Iris pigment epithelial cell (primary cell): ENCODE measurements at places on chromosomes 4 and X.
A peak's percentile ranks its signal among the peaks of the same experiment; 100 is the strongest.

GRCh38 chrX:6729626-6730025, 194.7 kb upstream of the VCX3A start:
- no peak for DNase-seq

DNA sequence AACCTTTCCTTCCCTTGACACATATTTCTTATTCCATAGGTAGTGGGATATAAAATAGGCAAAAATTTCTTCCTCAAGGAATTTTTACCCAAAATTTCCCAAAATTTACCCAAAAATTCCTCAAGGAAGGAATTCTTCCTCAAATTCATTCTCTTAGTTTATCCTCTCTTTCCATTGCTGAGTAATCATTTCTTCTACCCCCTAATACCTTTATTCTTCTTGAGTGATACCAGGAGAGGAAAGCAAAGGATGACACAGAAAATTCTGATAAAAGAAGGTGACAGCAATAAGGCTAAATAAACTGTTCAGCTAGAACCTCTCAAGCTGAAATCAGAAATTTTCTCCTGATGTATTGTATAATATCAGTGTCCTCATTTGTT, 191.4 kb upstream of the MAB21L2 start:
- no peak for DNase-seq

DNA sequence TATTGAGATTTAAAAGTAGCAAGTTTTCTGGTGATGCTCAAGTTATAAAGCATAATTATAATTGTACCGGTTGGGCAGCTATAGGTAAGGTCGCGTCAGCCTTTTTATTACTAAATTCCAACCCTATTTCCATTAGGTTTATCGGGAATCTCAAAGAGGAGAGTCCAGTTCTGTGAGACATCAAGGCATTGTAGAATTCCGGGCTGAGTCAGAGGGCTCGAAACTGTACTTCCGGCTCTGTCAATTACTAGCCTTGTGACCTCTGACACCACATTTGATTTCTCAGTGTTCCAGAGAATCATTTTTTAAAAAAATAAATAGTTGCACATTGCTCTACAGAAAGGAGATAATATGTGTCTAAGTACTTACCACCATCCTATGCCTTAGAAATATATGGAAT, 4.3 kb downstream of the IL1RAPL1 start:
- no peak for DNase-seq

DNA sequence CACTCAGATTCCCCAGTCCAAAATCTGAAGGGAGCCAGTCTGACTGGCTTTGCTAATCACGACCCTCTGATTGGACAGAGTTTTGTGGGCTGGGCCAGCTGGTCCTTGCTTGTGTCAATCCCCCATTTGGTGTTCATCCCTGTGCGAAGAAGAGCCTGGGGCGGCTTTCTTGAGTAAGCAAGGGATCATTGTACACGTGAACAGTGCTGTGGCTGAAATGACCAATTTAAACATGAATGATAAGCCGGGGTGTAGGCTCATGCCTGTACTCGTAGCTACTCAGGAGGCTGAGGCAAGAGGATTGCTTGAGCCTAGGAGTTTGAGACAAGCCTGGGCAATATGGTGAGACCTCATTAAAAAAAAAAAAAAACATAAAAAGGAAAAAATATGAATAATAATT, 379.1 kb downstream of the RAPGEF2 start:
- DNase-seq = no peak

DNA sequence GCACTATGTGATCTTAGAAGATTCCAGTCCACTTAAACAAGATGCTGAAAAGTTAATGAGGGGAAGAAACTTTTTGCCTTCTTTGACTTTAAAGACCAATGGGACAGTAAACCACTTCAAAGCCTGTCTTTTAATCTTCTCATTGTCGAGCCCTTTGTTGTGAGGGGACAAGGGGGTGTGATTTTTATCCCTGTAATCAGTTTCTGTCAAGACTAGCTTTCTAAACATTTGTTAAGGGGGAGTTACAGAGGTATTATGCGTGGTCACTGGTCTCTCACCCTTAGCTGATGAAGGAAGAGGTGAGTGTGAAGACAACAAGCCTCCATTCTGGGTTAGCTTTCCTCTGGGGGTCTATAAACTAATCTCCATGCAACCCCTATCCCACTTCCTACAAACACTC, 409.3 kb downstream of the ARHGAP24 start:
- DNase-seq = no peak

DNA sequence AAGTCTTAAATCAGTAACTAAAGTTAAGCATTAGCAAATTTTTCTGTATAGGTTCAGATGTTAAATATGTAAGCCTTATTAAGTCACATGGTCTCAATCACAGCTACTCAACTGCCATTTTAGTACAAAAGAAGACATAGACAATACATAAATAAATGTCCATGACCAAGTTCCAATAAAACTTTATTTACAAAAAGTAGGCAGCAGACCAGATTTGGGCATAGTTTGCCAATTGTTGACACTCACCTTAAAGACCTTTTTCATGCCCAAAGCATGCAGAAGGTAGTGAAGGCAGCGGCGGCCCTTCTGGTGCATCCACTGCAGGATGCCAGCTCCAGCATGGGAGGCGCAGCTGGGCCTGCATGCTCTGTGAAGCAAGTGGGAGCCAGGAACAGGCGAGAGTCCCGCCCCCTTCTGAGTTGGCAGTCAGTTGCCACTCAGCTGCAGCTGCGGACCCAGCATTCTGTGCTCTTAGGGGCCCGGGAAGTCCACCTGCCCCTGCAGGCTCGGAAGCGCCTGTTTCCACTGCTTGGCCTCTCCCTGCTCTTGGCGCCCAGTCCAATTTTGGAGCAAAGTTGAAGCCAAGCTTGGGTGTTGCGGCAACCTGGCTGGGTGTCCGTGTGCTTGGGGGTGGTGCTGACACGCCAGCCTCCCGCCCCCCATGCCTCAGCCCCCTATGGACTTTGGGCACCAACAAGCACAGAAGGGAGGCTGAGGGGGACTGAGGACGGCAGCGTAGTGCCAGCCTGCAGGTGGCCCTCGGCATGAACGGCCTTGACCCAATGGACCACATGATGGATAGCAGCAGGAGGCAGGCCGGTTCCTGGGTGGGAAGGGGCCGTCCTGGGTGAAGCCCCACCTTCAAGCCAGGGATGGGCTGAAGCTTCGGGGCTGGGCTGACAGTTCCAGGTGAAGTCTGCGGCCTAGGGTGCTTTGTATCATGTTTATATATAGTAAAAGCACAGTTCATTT, 42.4 kb upstream of the PABPC4L start:
- DNase-seq = no peak

- DNase-seq = no peak
These were observed 681.5 kb upstream of the EPHA5 start for GRCh38 chr4:66351761-66352160.

DNA sequence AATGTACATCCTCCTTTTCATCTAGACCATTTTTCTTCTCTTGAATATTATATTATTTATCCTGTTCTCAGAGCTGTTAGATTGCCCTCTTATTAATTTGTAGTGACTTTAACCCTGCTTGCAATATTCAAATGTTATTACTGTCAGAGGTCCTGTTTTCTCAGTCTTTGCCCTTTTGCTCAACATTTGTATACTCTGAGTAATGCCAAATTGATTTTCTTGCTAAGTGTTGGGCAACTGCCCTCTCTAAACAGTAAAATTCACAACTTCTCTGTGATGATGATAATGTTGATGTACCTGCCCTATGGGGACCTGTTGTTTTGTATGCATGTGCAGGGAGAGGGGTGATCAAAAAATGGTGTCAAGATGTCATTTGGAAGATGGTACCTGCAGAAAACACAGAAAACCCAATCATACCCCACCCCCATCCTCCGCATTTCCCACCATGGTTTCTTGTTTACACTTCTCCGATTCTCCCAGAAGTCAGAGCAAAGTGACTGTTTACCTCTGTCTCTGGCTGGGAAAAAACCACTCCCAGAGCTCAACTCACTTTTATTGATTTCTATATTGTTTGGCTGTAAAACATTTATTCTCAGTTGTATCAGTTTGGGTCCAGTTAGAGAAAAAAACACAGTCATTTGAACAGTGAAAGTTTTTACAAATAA, 694.0 kb downstream of the IL1RAPL1 start:
- DNase-seq = no peak

- DNase-seq = no peak
These were observed 88.2 kb downstream of the DOCK11 start for GRCh38 chrX:118583781-118584180.

- no peak for DNase-seq
These were observed 8.8 kb upstream of the ENAM start for GRCh38 chr4:70619778-70620177.

- no peak for DNase-seq
These were observed 812.2 kb upstream of the TENM3 start for GRCh38 chr4:181431006-181431405.

GRCh38 chr4:27148211-27148895, 287.7 kb downstream of the STIM2 start:
- DNase-seq = no peak

DNA sequence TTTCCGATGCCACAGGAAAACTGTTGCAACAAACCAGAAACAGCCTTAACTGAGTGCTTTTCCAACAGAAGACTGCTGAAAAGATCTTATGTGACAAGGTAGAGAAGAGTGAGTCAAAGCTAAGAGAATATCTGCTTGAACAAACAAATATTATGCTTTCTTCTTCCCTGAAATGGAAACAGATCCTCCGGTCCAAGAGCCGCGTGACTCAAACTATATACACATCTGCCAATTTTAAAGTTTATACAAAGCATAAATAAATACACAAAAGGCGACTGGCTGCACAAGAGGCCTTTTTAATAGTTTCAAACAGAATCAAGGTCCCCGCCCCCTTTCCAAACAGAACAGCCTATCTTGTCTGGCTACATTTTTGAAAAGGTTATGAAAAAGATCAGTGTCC, 329.7 kb upstream of the F9 start:
- peak; percentile 36 for DNase-seq

DNA sequence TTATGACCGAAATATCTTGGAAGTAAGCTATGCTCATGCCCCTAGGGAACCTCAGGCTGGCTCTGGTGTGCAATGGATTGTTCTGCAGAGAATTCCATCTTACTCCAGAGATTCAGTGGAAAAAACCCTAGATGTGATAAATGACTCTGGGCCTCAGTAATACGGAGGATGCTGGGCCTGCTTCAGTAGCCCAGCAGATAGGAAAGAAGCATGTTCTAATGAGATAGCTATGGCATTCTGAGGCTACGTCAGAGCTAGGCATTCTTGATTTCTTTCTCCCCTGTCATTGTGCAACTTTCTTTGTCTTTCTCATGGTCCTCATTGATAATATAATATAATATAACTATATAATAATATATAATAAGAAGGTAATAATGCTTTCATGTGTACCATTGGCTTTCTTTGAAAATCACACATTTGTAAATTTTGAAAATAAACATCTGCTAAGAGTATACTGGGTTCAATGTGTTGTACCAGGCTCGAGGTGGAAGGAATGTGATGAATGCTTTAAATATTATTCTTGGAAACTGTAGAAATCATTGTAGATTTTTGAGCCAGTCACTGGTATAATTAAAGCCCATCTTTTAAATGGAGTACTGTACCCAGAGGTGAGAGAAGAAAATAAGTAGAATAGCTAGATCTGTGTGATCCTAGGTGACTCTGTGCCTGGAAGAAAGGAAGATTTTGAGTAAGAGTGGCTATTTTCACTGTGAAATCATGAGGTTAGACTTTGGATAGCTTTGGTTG, 152.0 kb downstream of the IL15 start:
- peak; percentile 81 for DNase-seq

DNA sequence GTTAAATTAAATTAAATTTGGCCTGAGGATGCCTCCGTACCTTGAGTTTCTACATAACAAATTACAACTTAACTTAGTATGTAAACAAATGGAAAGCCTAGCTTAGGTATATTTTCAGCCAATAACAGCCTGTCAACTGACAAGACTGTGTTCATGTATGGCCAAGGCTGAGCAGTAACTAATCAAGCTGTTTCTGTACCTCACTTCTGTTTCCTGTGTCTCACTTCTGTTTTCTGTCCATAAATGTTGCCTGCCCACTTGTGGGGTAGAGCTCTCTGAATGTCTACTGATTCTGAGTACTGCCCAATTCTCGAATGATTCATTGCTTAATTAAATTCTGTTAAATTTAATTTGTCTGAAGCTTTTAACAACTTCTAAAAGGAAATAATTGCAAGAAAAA, 445.2 kb downstream of the PCDH11X start:
- no peak for DNase-seq

GRCh38 chrX:135649029-135649428, 64.4 kb upstream of the CT45A1 start:
- no peak for DNase-seq

DNA sequence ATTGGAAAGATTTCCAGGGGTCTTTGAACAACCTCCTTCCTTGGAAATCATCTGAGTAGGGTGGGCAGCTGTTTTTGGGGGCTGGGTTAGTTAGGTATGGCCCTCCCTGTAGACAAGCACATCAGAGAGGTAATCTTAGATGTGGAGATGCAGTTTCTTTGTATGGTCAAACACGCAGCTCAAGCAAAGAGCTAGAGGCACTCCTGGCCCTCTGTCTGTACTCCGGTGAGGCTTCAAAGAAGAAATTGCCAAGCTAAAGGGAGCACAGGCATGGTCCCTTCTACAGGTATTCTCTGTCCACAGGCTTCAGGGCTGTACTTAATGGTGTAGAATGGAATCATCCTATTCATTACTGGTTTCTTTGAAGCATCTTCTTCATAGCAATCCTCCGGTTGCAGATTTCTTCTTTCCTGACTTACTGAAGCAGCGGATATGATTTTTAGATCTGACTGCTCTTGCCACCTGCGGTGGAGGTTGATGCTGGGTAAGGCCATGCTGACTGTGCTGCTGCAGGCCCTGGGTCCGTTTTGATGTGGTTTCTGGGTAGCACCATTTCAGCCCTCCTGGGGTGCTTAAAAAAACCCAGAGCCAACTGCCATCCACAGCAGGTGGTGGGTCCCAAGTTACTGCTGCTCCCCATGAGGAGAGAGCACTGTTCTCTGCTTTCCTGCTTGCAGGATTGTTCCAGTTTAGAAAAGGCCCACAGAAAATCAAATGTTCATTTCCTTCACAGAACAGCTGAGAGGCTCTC, 318.9 kb upstream of the GATB start:
- DNase-seq = no peak

- DNase-seq = peak; percentile 94
These were observed 31.8 kb upstream of the PDLIM5 start for GRCh38 chr4:94419956-94420355.

- DNase-seq = no peak
These were observed 933.5 kb downstream of the C4orf33 start for GRCh38 chr4:130029442-130029841.

GRCh38 chr4:123110685-123111084, 188.3 kb upstream of the NUDT6 start:
- no peak for DNase-seq
